ENCODE measurements at places on chromosomes 16 and 17.

GRCh38 chr17:74822335-74822938 is 37.2 kb downstream of the GRIN2C start:
- no peak for DNase-seq

DNA sequence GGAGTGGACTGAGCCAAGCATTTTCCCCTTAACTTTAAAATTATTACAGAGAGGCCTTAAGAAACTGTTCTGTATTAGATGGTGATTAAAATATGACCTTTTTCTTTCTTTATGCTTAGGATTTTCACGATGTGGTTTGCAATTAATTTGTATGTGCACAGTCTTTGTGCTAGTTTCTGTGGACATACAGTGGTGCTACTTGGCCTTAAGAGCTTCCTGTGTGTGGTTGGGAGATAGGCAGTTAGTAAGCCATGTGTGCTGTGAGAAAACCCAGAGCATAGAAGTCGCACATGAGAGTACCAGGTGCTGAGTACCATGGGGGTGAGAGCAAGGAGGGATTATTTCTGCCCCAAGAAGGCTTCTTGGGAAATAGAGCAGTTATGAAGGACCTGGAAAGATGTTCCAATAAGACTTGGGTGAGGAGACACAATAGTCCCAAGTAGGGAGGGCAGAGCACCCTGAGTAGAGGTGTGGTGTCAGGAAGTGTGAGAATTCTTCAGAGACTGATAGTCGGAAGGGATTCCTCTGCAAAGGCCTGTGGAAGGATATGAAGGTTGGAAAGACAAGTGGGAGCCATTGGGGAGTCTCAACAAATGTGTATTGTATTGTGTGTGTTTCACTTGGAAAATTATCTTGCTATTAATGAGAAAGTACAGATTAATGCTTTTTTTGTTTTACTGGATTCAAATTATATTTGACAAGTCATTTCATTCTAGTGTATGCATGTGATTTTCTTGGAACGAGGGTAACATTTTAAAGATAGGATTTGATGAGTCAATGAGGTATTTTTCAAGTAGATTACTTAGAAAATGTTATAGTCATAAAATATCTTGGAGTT is 239.9 kb downstream of the PRKCA start:
- no peak for DNase-seq

DNA sequence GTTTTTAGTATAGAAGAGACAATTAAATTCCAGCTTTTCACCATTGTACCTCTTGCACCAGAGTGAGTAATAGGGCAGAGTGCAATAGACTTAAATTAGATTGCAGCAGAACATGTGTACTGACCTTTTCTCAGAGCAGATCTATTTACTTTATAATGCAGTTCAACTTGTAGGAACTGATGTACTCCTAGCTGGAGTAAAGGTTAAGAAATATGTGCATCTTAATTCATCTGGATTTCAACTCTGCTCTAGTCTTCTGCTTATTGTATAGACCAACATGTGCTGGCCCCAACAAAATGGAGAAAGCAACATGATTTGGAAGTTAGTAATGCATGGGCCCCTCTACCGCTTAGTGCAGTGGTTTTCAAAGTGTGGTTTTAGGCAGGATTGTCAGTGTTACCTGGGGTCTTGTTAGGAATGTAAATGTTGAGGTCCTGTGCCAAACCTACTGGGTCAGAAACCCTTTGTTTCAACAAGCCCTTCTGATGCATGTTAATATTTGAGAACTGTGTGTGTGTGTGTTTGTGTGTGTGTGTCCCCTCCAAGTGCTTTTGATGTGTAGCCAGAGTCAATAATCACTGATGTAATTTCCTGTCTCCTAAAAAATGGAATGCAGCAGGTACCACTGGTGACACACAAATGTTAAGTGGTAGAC is 138.6 kb downstream of the TOX3 start:
- DNase-seq = no peak

DNA sequence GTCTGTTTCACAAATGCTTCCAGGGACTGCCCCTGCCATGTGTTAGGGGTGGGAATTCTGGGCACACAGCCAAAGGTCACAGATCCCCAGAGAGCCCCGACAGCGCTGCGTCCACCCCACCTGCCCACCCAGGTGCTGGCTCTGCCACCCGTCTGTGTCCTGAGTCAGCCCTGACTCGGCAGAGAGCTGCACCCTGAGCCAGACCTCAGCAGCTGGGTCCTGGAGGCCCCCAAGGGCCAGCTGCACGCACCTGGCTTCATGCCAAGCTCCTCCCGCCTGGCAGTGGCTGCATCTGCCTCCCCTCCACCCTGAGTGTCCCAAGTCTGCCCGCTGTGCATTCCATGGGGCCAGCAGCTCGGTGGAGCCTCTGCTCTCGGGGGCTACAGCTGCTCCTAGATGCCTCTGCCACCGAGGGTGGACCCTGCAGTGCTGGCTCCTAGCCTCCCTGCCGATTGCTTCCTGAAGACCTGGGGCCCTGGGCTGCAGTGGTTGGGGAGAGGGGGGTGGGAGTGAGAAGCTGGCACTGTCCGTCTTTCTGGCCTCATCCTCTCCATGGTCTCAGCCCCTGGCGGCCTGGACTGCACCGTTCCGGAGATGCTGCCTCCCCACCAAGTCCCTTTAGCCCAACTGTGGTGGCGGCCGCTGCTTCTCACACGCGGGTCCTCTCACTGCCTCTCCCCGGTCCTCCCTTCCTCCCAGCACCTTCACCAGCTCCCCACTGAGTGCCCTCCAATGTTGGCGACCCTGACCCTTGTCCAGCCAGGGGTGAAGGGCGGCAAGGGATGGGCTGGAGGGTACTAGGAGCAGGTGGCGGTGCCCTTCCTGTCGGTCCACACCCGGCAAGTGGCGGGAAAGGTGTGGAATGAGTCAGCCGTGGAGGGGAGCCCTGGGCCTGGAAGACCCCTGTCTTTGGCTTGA is 3.0 kb downstream of the SECTM1 start:
- no peak for DNase-seq

- no peak for DNase-seq
Observed at GRCh38 chr17:33832262-33832661, 422.8 kb upstream of the CCL2 start.

DNA sequence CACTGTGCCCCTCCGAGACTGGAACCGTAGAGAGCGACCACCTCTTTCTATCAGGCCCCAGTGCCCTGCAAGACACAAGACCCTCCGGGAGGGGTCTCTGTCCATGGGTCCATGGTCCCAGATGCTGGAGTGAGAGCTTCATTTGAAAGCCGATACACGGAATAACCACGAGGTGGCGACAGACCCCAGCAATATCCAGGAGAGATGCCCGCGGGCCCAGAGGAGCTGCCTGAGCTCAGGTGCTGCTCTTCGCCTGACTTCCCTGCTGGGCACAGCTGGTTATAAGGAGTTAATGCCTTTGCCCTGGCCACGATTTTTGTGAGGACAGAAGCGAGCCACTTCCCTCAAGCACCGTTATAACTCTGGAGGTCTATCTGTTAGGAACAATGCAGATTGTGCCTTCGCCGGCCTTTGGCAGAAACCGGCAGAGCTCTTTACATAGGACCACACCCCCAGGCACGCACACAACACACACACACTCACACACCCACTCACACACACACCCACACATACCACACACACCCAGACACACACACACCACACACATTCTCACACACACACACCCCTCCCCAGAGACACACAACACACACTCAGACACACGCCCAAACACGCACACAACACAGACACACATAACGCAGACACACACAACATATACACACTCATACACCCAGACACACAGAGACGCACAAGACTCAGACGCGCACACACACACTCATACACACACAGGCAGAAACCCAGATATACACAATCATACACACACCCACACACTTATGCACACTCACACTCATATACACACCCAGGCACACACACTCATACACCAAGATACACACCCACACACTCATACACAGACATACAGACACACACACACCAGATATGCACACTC is 436.4 kb downstream of the SOX9 start:
- peak; percentile 55 for DNase-seq

DNA sequence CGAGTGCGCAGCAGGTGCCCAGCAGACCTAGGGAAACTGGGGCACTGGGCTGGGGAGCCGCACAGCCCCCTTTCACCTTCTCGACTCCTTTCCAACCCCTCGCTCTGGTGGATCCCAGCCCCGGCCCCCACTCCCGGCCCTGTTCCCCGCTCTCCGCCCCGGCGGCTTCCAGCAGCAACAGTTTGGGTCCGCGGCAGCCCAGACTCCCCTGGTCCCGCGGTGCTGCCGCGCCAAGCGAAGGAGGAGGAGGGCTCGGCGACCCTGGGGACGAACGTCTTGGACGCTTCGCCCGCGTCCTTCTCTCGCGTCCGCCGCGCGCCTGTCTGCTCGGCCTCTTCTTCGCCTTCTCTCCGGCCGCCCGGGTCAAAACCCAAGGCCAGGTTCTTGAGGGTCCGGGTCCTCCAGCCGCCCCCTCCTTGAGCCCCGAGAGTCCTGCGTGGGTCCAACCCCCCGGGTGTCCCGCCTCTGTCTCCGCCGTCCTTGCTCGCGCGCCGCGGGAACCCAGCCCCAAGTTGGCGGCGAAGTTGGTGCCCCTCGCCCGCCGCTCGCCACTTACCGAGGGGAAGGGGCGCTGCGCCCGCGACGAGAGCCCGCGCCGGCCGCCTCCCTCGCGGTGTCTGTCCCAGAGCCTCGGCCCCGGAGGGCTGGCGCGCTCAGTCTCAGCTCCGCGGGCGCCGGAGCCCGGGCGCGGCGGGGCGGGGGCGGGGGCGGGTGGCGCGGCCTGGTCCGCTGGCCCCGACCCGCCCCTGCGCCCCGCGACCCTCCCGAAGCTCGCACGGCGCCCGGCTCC is 1.4 kb upstream of the GRIN2C start:
- no peak for DNase-seq

DNA sequence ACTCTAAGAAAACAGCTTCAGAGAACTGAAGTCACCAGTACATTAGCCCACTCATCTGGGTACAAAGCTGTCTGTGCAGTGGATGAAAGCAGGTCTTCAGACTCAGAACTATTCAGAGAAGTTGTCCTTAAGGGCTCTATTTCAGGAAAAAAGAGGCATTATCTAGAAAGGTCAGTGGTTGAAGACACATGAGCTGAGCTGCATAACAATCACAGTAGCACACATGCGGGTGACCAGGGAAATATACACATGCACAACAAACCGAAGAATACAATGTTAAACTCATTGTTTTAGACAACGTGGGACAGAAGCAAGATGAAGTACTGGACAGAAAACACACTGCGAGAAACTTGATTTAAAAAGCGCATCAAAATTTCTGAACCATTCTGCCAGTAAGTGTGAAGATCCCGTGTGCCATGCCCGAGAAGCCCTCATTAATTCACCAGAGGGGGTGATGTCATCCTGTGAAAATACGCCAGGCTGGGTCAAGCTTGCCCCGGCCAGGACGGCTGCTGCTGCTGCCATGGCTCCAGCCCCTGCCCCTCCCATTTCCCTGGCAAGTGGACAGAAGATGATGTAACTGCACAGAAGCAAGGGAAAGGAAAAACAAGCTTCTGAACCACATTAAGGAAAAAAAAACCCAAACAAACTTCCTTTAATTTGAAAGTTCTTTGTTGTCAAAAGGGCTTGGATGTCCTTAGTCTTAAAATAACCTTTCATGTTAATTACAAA is 10.1 kb downstream of the DYNC1LI2 start:
- DNase-seq = no peak

DNA sequence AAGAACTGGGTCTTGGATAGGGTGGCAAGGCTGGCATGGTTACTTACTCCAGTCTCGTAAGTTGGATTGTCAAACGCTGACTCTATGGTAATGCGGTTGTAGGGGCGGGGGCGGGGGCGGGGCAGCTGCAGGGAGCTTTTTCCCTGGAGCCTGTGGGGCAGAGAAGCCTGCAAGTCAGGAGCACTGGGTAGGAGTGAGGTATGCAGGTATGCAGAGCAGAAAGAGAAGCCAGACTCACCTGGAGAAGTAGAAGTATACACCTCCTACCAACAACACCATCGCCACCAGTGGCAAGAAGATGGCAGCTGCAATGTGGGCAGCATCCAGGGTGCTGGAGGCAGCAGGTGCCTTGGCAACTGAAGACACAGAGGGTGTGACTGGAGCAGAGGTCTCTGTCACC is 4.8 kb upstream of the PHF12 start:
- no peak for DNase-seq

DNA sequence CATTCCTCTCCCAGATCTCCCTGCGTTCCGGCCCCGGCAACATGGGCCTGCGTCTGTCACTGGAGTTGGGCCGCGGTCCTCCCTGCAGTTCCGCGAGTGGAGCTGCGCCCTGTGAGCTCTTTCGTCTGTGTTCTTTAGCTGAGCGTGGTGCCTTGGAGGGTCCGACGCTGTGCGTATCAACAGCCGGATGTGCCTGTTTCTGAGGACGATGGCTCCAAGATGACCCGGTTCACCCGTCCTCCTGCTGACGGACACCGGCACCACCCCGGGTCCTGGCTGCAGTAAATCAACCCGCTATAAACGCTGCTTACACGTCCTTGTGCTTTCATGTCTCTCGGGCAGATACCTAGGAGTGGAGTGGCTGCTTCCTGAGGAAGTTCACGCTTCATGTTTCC is 44.8 kb upstream of the GNG13 start:
- no peak for DNase-seq
